Suppressor macrophage (primary cell): ENCODE measurements at places on chromosomes 4 and X.

GRCh38 chr4:127846061-127846460, 34.6 kb upstream of the PLK4 start:
- no peak for DNase-seq

DNA sequence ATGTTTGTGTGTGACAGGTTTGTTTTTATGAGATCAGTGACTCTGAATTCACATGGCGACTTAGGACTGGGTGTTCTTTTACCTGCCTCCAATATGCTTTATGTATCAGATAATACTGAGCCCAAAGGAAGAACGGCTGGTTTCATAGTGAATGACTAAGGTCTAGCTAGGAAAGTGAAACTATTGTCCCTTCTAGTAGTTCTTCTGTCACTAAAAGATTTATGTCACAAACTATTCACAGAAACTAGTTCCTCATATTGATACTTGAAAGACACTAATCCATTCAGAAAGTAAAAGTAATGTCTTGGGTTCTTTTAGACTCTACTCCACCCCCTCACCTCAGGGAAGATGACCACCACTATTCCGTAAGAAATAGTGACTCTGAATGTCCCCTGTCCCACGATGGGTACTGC, 81.7 kb downstream of the EGF start:
- no peak for DNase-seq

DNA sequence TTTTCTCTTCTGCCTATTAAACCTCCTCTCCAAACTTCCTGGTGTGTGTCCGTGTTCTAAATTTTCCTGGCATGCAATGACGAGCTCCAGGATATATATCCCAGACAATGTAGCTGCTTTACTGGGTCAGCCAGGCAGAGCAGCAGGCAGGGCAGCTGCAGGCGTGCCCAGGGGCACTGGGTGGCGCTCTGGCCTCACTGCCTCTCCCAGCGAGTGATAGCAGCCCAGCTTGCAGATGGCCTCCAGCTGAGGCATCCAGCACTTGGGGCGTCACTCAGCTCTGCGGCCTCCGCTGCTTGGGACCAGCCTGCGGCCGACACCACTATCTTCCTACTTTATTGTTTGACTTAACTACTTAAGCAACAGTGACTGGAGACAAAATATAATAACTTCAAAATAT, 23.0 kb upstream of the UBA6 start:
- DNase-seq, result no peak

DNA sequence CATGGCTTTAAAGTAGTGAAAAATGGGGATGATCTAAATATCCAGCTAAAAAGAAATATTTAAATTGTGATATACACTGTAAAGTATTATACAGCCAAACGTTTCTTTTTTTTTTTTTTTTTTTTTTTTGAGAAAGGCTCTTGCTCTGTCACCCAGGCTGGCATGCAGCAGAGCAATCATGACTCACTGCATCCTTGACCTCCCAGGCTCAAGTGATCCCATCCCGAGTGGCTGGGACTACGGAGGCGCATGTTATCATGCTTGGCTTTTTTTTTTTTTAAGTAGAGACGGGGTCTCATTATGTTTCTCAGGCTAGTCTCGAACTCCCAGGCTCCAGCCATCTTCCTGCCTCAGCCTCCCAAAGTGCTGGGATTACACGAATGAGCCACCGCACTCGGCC, 17.1 kb downstream of the SMIM14 start:
- peak; percentile 46 for DNase-seq

- DNase-seq, result peak; percentile 42
Observed at GRCh38 chr4:53855581-53856250, 208.7 kb downstream of the CHIC2 start.

DNA sequence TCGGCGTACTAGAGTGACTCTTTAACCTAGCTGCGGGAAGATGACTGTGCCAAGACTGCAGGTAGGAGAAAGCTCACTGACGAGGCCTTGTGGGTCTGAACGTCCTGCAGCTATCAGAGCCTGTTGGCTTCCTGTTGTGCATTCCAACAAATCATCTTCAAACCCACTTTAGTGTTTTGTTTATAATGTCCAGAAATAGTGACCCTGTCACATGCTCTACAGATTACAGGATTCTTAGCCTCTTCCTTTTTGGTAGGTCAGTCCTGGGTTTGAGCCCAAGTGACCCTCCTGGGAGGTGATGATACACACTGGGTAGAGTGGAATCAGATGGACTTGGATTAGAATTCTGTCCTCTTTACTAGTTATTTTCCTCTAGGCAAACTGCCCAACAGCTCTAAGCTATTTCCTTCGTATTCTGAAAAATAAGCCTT, 33.2 kb downstream of the HTT start:
- no peak for DNase-seq

DNA sequence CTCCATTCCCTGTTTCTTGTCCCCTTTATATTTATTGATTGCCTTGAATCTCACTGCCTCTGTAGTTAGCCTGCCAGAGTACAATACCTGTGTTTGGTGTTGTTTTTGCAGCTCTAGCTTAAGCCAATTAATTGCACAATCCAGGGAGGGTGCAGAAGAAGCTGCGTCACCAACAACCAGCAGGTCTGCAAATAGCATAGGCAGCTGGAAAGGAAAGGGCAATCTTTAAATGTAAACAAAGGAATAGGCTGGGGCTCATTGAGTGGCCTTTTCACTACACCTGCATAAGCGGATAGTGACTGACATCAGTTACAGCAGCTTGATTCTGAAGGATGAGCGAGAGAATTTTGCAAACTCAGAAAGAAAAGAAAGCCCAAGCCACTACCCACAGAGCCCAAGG, 106.8 kb upstream of the RAI2 start:
- no peak for DNase-seq

- DNase-seq, result no peak
Observed at GRCh38 chr4:15989424-15989823, 26.4 kb upstream of the FGFBP2 start.

GRCh38 chr4:121684561-121684960, 12.2 kb downstream of the ANXA5 start:
- DNase-seq, result no peak

GRCh38 chr4:8843597-8843996, 28.0 kb downstream of the HMX1 start:
- DNase-seq, result no peak

DNA sequence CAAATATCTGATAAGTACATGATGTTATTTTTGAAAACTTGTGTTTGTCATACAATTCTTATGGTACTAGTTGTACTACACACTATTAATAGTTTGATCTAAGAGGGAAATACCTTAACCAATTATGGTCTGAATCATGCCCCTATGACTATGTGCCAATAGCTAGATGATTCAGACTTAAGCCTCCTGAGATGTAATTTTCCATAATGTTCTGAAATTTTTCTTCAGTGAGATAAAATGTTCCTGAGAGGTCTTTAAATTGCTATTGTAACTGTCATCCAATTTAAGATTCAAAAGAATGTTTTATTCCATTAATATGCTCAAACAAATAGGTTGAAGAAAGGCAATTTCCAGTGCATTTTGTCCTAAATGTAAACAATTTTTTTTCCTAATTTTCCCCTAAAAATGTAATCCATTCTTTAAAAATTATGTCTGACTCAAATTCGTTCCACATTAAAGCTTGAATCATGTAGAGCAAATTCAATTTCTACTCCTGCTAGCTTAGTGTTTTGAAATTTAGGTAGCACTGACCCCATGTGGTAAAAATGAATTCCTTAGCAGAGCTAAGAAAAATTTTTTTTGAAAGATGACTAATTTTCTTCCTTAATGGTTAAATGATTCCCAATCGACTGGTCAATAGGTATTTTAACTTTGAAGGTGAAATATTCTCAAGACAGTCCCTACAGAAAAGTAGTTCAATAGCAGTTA, 49.1 kb downstream of the APOOL start:
- peak; percentile 19 for DNase-seq

DNA sequence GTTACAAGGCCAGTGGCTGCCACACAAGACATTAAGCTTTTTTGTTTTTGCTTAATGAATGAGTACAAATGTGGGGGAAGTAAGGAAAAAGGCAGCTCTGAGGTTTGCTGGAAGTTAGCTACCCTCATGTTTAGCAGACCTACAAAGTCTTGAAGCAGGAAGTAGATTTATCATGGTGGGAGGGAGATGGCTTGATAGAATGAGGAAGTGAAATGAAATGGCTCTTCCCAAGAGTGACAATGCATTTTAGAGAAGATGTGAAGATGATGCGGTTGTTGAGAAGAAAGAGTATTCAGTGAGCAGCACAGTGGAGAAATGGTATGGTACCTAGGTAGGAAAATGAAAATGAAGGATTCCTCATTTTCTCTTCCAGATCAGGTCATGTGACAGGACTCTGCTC, 108.0 kb downstream of the SLIT2 start:
- peak; percentile 3 for DNase-seq

DNA sequence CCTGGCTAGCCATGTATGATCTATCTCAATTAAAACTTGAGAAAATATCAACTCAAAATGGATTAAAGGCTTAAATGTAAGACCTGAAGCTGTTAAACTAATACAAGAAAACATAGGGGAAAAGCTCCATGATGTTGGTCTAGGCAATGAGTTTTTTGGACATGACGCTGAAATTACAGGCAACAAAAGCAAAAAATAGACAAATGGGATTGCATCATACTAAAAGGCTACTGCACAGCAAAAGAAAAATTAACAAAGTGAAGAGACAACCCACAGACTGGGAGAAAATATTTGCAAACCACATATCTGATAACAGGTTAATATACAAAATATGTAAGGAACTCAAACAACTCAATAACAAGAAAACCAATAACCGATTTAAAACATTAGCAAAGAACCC, 8.4 kb downstream of the GC start:
- no peak for DNase-seq

GRCh38 chrX:16005917-16006316, 117.4 kb upstream of the GRPR start:
- DNase-seq, result no peak

- no peak for DNase-seq
Observed at GRCh38 chrX:154022108-154022507, 2.4 kb upstream of the IRAK1 start.

DNA sequence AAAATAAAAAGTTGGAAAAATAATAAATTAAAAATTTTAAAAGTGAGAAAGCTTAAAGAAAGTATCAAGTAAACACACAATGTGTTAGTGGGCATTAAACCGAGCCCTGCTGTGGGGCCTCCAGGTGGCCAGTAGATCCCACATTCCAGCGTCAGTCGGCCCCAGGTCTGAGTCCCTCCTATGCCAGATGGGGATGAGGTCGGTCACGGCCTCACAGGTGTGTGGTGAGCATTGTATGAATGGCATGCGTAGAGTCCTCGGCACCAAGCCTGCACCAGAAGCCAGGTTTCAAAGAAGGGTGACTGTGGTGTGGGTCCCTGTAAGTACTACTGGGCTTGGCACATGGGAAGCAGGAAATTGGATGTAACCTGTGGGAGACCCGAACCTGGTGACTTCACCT, 75.6 kb upstream of the MSX1 start:
- DNase-seq, result no peak

GRCh38 chr4:139912445-139912844, 241.5 kb downstream of the MAML3 start:
- DNase-seq, result no peak

DNA sequence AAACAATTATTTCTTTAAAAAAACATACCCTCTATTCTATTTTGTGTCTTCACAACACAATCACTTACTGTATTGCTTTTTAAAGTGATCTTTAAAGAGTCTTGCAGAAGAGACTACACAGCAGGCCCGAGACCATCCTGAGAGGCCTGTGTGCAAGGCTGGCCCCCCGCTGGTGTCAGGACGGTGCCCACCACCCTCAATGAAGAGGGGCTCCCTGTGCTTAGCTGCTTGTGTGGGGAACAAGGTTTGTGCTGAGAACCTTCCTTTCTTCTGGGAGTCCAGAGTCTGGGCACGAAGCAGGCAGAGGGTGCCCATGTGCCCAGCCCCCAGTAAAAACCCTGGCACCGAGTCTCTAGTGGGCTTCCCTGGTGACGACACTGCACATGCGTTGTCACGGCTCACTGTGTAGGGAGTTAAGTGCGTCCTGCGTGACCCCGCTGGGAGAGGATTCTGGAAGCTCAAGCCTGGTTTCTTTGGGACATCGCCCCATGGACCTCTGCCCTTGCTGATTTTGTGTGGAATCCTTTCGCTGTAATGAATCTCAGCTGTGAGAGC, 22.0 kb downstream of the RGS12 start:
- no peak for DNase-seq

GRCh38 chr4:86718152-86718551, 124.0 kb downstream of the PTPN13 start:
- DNase-seq, result no peak

DNA sequence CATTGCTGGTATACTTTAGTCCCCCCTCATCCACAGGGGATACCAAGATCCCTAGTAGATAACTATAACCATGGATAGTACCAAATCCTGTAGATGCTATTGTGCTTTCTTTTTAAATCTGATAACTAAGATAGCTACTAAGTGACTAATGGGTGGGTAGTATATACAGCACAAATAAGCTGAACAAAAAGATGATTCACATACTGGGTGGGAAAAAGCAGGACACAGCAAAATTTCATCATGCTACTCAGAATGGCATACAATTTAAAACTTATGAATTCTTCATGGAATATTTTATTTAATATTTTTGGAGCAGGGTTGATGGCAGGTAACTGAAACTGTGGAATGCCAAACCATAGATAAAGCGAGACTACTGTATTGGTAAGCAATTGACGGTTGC, 161.6 kb downstream of the IL15 start:
- DNase-seq, result no peak

GRCh38 chrX:48826876-48827653, 752 bp downstream of the ERAS start:
- DNase-seq, result no peak

DNA sequence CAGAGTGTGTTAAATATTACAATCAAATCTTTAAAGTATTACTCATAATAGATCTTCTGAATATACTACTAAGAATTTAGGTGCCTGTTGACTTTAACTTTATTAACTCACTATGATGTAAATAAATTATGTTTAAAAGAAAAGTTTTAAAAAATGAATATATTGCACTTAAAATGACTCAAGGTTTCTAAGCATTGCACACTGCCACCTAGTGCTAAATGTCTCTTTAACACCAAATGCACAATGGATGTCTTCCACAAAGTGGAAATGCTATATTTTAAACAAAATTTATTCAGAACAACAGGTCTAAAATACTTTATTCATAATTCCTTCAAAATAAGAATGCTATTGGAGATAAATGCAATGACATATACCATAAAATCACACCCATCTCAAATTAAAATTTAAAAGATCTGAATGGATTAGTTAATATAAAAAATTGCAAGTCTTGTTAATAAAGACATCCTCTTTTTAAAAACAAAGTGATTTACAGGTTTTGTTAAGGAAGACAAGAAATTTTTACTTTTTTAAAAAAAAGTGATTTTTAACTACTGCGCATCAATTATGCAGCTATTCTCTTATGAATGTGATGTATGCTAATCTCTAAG, 5.5 kb downstream of the INPP4B start:
- DNase-seq, result peak; percentile 44

GRCh38 chrX:2631743-2632532, 59.2 kb upstream of the CD99 start:
- DNase-seq, result peak; percentile 65

DNA sequence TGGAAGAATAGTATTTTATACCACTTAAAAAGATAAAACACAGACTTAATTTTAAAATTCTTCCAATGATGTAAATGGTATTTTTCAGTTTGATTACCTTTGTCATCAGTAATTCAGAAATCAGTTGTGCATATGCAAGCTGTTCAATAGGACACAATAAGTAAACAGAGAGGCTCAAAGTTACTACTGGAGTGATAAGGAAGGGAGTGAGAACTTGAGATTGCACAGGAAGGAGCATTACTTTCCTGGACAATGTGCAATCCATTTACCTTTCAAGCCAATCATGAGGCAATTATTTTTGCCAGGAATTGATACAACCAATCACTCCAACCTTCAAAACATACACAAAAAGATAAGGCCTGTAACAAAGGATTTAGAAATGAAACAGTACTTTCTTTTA, 1024.3 kb downstream of the RAPGEF2 start:
- DNase-seq, result no peak
